NCI-H1436 (cell line): ENCODE measurements at places on chromosomes 4 and X.

DNA sequence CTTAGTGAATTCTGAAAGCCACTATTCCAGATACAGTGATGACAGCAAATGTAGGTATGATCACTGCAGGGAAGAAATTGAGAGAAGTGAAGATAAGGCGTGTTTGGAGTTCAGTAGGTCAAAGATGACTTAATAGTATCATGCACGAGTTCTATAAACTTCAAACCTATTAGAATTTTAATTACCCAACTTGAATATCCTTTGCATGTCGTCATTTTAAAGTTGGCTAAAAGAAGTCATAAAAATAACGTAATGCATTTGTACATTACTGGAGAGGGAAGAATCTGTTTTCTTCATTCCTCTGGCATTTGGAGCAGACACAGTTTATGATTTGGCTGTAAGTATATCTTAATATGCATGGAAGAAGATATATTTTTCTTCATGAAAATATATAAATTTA, 68.6 kb upstream of the MXRA5 start:
- no peak for DNase-seq

DNA sequence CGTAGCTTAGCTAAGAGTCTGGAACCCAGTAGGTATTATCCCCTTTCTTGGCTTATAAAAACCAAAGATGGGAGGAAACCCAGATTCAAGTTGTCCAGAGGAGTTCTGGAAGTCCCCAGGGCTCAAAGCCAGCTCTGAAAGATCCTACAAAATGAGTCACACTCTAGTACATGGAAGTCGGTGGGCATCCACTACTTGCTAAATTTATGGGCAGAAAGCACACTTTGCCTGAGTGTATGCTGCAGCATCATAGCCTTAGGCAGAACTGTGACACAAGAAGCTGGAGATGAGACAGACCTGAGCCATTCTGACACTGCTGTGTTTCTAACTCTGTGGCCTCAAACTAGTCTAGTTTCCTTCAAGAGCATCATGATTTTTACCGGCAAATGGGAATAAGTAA, 429.3 kb downstream of the AFF2 start:
- DNase-seq, result no peak

DNA sequence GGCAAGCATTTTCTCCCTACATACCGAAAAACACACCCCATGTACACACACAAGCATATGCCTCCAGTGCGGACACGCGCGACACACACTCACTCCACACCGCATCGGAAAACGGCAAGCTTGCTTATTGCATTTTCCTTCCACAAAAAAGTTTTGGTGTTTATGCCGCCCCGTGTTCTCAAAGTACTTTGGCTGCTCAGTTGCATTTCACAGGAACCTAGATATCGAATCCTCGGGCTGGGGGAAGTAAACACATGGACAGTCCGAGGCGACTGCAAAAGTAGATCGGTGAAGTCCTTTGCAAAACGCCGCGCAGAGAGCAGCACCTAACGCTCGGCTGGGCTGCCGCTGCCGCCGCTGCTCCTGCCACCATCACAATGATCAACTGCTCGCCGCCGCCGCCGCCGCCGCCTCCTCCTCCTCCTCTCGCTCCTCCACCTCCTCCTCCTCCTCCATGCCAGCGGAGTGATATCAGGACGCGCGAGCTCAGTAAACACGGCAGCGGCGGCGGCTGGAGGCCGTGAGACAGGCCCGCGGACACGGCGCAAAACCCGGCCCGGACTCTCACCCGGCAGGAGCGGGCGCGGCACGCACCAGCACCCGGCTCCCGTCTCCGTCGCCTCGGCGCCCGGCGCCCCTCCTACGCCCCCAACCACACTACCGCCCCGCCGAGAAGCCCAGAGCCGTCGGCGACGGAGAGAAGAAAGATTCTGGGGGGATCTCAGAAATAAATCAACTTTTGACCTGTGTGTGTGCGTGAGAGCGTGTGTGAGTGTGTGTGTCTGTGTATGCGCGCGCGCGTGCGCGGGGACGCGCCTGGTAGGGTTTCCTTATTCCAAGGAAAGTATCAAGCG, at the start of gene MAML3:
Gene MAML3 (minus strand): TSS at position 467 of the 854 bp plus-strand sequence. CDS start 857 bp downstream, outside the sequence.
- peak; percentile 94 for DNase-seq

GRCh38 chr4:94160774-94161173, 46.9 kb upstream of the SMARCAD1 start:
- DNase-seq, result no peak

DNA sequence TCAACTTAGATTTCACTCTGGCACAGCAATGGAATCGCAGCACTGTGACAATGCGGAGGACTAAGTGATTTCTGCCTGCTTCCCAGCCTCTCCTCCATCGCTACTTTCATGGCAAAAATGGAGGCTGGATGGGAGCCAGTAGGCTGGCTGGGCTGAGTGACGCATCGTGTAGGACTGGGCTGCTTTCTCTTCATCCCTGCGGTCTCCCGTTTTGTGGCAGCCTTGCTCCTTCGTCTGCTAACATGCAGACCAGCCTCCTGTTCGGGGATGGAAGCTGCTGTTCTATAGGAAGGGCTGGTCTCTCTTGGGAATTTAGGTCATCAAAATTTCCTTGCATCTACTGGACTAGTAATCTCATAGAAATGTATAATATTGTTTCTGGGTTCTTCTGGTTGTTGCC, 15.8 kb upstream of the RGS12 start:
- DNase-seq, result no peak

DNA sequence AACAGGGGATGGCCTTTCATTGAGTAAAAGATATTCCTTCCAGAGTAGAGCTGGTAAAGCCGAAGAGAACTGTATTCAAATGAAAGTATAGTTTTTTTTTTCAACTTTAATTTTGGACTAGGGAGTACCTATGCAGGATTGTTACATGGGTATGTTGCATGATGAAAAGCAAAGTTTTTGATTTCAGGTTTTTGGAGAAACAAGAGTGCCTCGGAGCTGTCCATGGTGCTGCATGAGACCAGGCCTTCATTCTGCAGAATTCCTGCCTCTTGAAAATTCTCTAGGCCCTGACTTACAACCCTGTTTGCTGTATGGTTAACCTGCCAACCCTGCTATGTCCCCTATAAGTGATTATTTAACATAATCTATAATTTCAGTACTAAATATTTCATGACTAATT, 1065.7 kb upstream of the FTHL17 start:
- no peak for DNase-seq

DNA sequence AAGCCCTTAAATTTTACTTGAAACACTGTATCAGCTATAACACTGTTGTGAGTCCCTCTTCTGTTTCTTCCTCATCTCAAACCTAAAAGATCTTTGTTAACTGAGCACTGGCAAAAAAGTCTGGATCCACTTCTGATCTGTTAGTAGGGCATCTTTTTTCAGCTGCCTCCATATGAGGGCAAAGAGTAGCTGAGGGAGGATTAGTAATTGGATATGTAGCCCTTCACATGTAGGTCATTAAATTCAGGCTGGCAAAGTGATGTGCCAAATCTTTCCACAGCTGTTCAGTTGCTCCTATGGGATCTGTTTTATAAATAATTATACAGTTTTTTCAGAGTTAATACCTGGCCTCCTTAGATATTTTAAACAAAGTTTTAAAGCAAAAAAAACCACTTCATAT, 1.1 kb upstream of the TRMT10A start:
- no peak for DNase-seq

GRCh38 chrX:39972340-39972739, 125.4 kb downstream of the BCOR start:
- no peak for DNase-seq

- DNase-seq, result no peak
Measured at GRCh38 chr4:114208574-114209151, 229.2 kb upstream of the ARSJ start.

DNA sequence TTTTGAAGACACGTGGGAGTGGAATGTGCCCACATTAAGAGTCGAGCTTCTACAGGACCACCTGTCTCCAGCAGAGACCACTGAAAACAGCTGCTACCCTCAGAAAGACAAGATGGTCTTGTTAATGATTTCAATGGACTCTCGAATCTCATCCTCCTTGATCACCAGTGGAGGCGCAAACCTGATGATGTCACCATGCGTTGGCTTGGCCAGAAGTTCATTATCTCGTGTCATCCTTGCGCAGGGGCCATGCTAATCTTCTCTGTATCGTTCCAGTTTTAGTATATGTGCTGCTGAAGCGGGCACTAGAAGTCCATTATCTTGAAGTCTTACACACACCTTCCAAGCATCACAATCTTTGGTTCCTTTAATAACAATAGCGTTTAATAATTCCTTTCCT, 23.3 kb downstream of the SPACA5B start:
- no peak for DNase-seq

DNA sequence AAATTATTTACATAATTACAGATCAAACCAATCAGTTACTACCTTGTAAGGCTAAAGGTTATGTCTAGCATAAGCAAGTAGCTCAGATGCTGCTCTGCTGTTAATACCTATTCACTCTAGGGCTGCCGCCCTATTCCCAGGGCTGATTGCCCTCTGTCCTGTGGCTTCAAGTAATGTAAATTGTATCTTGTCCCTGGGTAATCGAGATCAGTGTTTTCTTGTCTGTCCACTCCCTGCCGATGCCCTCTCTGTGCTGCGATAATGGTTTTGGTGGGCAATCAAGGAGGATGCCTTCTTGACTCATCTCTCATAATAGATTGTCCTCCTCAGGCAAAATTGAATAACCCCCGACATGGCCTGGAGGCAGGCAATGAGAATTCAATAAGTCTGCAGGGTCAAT, 641.0 kb upstream of the PITX2 start:
- DNase-seq, result no peak

DNA sequence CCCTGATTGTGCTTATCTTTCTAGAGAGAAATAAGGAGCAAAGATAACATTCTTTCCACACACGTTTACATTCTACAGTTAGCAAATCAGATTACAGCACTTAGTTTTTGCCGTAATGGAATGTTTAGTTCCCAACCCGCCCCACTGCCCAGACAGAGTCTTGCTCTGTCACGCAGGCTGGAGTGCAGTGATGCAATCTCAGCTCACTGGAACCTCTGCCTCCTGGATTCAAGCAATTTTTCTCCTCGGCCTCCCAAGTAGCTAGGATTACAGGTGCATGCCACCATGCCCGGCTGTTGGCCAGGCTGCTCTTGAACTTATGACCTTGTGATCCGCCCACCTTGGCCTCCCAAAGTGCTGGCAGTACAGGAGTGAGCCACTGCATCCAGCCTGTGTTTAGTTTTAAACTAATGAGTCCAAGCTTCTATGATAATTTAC, 8.4 kb upstream of the PRPS1 start:
- DNase-seq, result no peak

DNA sequence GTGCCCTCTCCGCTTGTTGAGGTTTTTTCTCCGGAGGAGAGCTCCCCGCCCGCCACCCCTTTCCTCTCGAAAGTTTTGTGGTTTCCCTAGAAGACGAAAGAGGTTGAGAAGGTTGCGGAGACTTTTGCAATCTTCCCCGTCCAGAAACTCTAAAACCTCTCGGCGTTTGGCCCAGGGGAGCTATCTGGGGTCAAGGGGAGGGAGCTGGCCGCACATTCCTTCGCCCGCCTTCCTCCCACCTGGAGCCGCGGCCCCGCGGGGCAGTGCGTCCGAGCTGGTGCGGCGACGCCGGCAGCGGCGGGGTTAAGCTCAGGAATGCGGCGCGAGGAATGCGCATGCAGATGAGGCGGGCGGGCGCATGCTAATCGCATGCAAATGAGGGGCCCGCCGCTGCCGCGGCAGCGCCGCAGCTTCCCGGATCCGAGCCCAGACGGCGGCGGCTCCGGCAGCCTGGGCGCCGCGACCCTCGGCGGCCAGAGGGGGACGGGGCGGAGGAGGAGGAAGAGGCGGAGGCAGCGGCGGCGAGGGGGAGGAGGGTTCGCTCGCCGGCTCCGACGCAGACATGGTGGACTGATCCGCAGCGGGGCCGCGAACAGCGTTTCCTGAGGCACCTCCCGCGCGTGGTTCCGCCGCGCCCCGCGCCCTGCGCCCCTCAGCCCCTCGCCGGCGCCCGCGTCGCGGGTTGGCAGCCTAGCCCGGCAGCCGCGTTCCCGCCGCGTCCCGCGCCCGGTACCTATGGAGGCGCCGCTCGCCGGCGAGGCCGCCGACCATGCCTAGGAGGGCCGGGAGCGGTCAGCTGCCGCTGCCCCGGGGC, at the start of gene WWC2:
Gene WWC2 (plus strand): TSS at position 535 of the 814 bp plus-strand sequence. CDS start 235 bp downstream, at position 770.
- DNase-seq, result peak; percentile 14
